ENCODE measurements at places on chromosomes 12 and 14. TPM values are rescaled to one million over a fixed set of nuclear protein-coding genes. Genes with fewer than 3 reads are reported as not detected.

DNA sequence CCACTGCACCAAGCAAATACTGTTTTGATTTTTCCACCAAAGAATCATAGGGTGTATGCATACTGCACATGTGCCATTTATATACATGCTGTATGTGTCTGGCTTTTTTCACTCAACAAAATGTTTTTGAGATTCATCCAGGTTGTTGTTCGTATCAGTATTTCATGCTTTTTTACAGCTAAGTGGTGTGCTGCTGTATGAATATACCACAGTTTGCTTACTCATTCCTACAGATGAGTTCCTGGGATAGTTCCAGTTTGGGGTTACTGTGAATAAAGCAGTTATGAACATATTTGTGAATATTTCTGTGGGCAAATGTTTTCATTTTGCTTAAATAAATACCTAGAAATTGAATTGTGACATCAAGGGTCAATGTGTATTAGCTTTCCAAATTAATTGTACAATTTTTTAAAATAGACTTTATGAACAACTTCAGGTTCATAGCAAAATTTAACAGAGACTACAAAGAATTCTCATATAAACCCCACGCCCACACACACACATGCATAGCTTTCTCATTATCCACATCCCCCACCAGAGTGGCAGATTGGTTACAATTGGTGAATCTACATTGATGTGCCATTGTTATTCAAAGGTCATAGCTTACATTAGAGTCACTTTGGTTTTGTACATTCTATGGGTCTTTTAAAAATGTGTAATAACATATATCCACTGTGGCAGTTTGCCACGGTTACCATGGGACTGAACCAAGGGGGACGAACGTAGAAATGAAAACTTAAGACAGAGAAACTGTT is 6.9 kb upstream of the KRT6A start:
- no peaks in the 10 kb centered on the region for H3K4me1 ChIP-seq
- DNase-seq: peak; percentile 1
- no peaks in the 10 kb centered on the region for H3K27me3 ChIP-seq
- H3K27ac ChIP-seq: no peak overlapping the region

GRCh38 chr12:100173111-100173510 is 27.5 kb upstream of the ACTR6 start:
- no peak overlapping the region for H3K27ac ChIP-seq
- no peaks in the 10 kb centered on the region for H3K4me1 ChIP-seq
- no peaks in the 10 kb centered on the region for H3K27me3 ChIP-seq

GRCh38 chr12:52423035-52423434 is 11.1 kb downstream of the KRT75 start:
- H3K27me3 ChIP-seq: peaks cover 6% of the 10 kb centered on the region
- no peak overlapping the region for H3K27ac ChIP-seq
- no peaks in the 10 kb centered on the region for H3K36me3 ChIP-seq
- no peak overlapping the region for H3K4me3 ChIP-seq

DNA sequence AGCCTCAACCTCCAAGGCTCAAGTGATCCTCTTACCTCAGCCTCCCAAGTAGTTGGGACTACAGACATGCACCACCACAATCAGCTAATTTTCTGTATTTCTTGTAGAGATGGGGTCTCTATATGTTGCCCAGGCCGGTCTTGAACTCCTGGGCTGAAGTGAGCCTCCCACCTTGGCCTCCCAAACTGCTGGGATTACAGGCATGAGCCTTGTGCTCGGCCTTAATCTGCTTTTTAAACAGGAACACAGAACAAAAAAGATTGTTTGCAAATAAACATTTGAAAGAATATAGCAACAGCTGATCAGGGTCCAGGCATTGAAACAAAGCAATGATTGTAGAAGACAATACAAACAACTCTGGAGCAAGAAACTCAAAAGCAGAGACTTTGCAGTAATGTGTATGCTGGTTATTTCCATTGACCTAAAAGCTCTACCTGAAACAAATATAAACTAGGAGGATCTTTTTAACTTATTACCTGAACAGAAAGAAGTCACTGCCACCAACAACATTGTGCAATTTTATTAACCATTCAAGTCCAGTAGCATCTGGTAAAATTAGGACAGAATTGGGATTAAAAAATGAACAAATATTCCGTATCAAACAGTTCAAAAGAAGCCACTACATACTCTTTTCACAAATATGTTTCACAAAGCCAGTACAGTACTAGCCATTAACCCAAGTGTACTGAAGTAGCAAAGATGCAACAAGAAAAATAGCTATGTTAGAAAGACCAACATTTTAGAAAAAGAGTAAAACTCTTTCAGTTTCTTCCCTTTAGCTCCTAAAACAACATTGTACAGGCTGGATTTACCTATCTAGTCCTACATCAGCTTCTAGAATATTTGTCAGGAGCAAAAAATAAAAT is 14.2 kb downstream of the AMN1 start:
- no peaks in the 10 kb centered on the region for H3K4me1 ChIP-seq
- no peak for DNase-seq
- no peaks in the 10 kb centered on the region for H3K36me3 ChIP-seq
- no peaks in the 10 kb centered on the region for H3K27me3 ChIP-seq
- no peak overlapping the region for H3K27ac ChIP-seq

- H3K27ac ChIP-seq: no peak overlapping the region
- no peaks in the 10 kb centered on the region for H3K27me3 ChIP-seq
- no peaks in the 10 kb centered on the region for H3K4me1 ChIP-seq
- H3K4me3 ChIP-seq: no peak overlapping the region
These were observed 155.8 kb upstream of the PKP2 start for GRCh38 chr12:33052141-33053051.

DNA sequence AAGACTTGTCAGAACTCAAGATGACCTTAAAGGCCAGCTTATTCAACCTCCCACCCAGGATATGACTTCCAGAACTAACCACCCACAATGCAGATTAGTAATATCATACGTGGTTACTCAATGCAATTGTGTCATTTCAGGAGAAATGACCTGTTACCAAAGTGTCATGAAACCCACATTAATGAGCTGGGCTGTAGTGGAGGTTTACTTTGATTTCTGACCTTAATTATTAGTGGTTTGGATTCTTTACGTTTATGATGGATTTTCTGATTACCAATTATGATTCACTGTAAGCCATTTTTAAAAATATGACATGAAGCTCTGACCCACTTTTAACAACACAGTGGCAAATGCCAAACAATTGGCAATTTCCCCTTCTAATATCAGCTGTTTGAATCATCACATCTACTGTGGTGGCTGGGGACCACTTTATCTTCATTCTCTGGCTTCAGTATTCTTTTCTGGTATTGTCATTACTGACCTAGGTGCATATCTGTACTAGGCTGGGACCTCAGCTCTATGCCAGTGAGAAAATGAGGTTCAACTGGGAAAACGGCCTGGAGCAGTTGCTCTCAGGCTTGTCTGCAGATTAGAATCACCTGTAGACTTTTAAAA is 223.3 kb downstream of the RGS6 start:
- no peak overlapping the region for H3K27ac ChIP-seq
- no peak for DNase-seq
- no peaks in the 10 kb centered on the region for H3K36me3 ChIP-seq
- H3K4me3 ChIP-seq: no peak overlapping the region
- H3K27me3 ChIP-seq: no peaks in the 10 kb centered on the region
- H3K4me1 ChIP-seq: no peaks in the 10 kb centered on the region

GRCh38 chr12:111788178-111788654 is 21.5 kb downstream of the ALDH2 start:
- no peaks in the 10 kb centered on the region for H3K27me3 ChIP-seq
- H3K4me3 ChIP-seq: no peak overlapping the region
- DNase-seq: peak; percentile 83
- peaks cover 6% of the 10 kb centered on the region for H3K4me1 ChIP-seq
- no peak overlapping the region for H3K27ac ChIP-seq

GRCh38 chr12:28167981-28168485 is 22.2 kb upstream of the CCDC91 start:
- no peaks in the 10 kb centered on the region for H3K36me3 ChIP-seq
- no peaks in the 10 kb centered on the region for H3K27me3 ChIP-seq
- H3K27ac ChIP-seq: no peak overlapping the region
- no peak for DNase-seq
- no peaks in the 10 kb centered on the region for H3K4me1 ChIP-seq
- no peak overlapping the region for H3K4me3 ChIP-seq

DNA sequence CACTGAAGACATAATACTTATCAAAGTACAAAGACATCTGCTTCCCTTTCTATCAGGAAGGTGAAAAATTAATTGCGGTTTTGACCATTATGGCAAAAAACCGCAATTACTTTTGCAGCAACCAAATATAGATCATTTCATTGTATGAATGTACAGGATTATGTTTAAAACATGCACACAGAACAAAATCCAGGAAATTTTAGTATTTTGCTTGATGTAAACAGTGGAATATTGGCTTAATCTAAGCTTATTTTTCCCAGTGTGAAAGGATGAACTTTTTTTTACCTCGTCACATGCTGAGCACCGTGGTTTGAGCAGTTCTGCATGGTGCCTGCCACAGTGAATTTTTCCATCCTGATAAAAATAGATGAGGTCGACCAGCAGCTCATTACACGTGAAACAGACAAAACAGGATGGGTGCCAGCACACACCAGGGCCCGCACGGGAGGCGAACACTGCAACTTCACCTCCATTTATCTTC is 121.2 kb downstream of the PRICKLE1 start:
- no peaks in the 10 kb centered on the region for H3K27me3 ChIP-seq
- no peak overlapping the region for H3K4me3 ChIP-seq
- DNase-seq: peak; percentile 62

TAS2R8 gene
- not detected for total RNA-seq

IFI27 gene
- total RNA-seq: 7.9 TPM

All from fibroblast of lung (primary cell).